ENCODE measurements at places on chromosomes 7 and 10.

GRCh38 chr7:5064391-5065106 lies 18.9 kb downstream of the RBAK start:
- DNase-seq: no peak

- no peak for DNase-seq
Measured at GRCh38 chr7:131108212-131108940, 219.3 kb upstream of the MKLN1 start.

- no peak for DNase-seq
Measured at GRCh38 chr10:44326474-44327030, 58.3 kb downstream of the CXCL12 start.

GRCh38 chr10:98286419-98286818 lies 18.4 kb upstream of the LOXL4 start:
- DNase-seq: no peak

DNA sequence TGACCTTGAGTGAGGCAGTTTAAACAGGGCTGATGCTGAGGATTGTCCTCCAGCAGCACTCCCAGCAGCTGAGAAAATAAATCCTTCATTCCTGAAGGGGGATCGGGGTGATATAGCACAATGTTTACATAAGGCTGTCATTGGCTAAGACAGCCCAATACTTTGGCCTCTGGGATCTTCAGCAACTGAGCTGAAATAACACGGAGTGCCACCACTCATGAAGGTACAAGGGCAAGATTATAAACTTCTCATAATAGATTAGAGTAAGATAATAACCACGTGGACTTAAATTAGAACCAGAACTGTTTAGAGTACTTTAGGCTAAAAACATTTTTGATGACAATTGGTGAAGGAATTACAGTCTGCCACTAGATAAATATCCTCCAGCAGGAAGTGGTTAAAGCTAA lies 70.0 kb upstream of the PAPSS2 start:
- DNase-seq: no peak
